ENCODE measurements at places on chromosomes 5 and 9.

GRCh38 chr5:147072622-147073021 lies 162.2 kb upstream of the STK32A start:
- no peak for DNase-seq

DNA sequence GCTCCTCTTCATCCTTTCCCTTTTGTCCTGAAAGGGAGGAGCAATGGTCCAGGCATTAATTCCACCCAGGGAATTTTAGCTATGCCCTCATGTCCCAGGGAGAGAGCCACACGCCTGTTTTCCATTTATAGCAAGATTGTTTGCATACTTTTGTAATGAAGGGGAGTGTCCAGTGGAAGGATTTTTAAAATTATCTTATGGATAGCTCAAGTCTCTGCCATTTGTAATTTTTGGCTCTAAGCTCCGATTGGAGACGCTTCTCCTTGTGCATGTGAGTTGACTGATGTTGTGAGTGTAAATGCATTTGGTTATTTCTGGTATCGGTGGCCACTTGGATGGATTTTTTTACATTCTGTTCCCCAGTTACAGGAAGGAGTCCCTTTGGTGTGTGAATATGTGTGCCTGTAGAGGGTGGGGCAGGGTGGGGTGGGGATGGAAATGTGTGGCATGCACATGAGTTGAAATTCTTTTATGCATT lies 7.2 kb upstream of the RPL26L1 start:
- no peak for DNase-seq

DNA sequence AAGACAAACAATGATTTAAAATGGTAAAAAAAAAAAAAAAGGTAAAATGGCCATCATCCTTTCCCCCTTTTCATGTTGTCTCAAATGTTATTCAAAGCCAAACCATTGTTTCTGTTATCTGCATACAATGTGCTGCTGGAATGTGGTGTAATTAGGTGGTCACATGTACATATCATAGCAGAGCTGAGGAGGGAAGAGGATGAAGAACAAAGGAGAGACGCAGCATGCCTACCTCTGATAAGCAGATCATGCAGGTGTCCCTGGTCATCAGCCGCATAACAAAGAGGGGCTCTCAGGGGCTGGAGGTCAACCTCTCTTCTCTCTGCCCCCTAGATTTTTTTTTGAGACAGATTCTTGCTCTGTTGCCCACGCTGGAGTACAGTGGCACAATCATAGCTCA lies 141.0 kb downstream of the CARTPT start:
- no peak for DNase-seq

DNA sequence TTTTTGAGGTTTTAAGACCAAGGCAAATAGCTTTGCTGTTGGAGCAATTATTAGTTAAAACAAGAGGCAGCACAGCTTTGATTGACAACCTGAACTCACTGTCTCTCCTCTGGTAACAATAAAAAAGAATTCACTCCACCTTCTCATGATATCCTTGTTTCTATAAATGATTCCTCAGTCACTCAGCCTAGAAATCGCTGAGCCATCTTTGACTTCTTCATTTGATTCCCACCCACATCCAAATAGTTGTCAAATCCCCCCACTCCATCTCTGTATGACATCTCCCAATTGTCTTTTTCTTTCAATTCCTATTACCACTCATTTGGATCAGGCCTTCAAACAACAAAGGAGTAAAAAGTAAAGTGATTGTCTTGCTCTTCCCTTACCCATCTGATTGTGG lies 266.4 kb downstream of the MCTP1 start:
- DNase-seq: no peak

- no peak for DNase-seq
Measured at GRCh38 chr5:31976169-31976568, 197.9 kb downstream of the GOLPH3 start.

GRCh38 chr9:89219637-89220036 lies 41.0 kb upstream of the SHC3 start:
- DNase-seq: no peak

GRCh38 chr5:21711866-21712758 lies 1141.0 kb downstream of the CDH12 start:
- DNase-seq: no peak

GRCh38 chr9:37424686-37425297 lies 2.3 kb downstream of the GRHPR start:
- no peak for DNase-seq

GRCh38 chr5:146047396-146047795 lies 58.0 kb downstream of the PLAC8L1 start:
- DNase-seq: no peak

GRCh38 chr5:14435481-14435880 lies 146.1 kb upstream of the OTULINL start:
- no peak for DNase-seq

- no peak for DNase-seq
Measured at GRCh38 chr5:4038994-4039393, 443.4 kb downstream of the IRX1 start.

- DNase-seq: no peak
Measured at GRCh38 chr5:80034559-80034958, 589 bp upstream of the THBS4 start.

GRCh38 chr5:123262216-123262823 lies 160.9 kb downstream of the CEP120 start:
- DNase-seq: no peak

DNA sequence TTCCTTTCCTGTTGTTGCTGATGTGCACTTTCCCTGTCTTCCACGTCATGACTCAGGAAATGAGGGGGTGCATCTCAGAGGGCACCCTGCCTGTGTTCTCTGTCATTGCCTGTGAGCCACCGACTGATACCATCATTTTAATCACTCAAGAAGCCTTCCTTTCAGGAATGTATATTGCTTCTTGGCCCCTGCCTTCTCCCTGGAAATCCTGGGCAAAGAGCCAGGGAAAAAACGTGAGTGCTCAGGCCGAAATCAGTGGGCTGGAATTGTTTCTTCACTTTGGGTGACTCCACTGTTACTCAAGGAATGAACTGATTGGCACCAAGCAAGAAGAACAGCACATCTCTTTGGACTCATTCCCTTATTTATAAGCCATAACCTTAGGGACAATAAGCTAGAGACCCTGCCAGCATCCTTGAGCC lies 126.1 kb downstream of the SNX18 start:
- DNase-seq: peak; percentile 33

DNA sequence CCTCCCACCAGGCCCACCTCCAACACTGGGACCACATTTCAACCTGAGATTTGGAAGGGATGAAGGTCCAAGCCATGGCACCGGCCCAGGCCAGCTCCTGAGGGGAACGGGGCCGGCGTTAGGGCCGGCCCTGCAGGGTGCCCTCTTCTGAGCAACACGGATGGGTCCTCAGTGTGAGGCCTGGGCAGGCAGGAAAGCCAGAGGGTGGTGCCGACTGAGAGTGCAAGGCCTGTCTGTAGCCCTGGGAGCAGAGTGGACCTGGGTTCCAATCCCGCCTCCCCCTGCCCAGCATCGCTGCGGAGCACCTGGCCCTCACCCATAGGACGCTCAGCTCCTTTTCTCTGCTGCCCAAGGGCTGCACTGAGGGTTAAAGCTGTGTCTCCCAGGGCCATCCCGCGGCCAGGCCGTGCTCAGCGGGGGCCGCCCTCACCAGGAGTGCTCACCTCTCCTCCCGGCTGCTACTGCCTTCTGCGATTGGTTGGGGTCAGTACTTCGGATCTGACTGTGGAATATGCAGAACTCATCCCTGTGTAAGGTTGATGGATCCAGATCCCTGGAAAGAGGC lies 44.1 kb upstream of the FCN2 start:
- DNase-seq: no peak

DNA sequence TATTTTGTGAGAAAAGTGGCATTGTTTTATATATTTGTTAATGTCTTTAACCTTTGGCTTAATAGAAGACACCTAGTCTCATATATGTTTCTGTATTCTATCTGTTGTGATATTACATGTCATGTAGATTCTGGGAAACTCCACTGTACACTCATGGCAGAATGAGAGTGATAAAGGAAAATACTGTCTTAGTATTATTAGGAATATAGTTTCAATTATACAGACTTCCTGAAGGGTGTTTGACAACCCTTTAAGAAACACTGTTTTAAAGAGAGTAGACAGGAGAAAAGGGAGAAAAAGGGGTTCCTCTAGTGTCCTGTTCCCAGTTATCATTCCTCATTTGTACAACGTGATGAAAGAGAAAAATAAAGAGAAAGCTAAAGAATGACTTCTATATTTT lies 42.1 kb upstream of the SPEF2 start:
- DNase-seq: no peak

DNA sequence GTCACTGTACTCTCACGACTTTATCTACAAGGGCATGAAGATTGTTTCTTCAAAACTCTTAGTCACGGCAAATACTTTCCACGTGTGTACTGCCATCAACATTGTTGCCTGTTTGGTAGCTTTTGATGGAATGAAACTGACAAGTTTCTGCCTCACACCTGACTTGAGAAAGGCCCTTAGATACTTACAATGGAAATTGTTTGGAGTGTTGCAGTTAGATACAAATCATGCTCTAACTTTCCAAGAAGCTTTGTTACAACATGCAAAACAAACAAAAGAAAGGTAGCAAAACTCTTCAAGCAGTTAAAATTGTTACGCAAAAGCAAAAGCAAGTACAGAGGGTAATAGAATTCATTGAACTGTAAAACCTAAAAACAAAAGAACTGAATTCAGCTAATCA lies 91.1 kb upstream of the TLE4 start:
- no peak for DNase-seq

- DNase-seq: no peak
Measured at GRCh38 chr9:4192450-4192849, 107.4 kb downstream of the GLIS3 start.
